Stimulated activated CD8-positive, alpha-beta memory T cell treated with anti-CD3 and anti-CD28 coated beads, Interleukin-2, amount 100 ng/mL, for 1 hour (primary cell): ENCODE measurements at places on chromosomes 16 and 17.

- no peak for DNase-seq
These were observed 88.6 kb downstream of the USP31 start for GRCh38 chr16:23060458-23061320.

DNA sequence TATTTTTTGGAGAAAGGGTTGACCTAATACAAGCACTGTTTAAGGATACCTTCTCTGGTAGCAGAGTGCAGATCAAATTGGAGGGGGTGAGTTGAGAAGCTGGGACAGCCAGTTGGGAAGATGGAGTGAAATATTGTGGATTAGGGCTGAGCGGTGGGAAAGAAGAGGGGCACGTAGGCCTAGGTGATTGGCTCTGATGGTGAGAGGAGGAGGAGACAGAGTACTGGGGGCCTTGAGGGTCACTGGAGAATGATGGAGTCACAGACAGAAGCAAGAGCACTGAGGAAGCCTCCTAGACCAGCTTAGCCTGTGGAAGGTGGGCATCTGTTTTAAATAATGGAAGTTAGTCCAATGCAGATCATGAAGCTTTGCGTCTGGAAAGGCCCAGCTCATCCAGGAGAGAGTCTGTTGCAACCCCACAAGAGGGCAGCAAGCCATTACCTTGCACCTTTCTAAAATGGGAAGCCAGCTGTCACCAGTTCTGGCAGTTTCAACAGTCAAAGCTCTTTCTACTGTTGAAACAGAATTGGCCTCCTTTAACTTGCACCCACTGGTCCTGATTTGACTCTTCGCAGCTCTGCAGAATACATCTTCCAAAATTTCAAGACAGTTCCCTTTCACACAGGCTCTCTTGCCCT is 11.8 kb downstream of the SLC9A5 start:
- DNase-seq, result no peak

DNA sequence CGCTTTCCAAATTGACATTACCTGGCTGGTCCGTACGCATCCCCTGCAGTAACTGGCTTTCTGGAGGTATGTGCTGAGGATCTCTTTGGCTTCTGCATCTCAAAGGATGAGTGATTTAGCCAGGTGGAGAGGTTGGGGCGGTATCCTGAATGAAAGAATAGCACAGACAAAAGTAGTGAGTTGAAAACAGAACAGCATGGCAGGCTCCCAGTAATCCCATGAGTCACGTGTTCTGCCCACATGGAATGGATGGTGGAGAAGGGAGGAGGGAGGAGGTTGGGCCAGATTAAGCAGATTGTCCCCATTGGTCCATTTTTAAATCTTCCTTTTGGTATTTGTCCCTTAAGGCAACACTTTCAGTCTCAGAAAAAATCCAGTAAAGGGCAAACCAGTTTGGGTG is 176.0 kb downstream of the WWOX start:
- no peak for DNase-seq

DNA sequence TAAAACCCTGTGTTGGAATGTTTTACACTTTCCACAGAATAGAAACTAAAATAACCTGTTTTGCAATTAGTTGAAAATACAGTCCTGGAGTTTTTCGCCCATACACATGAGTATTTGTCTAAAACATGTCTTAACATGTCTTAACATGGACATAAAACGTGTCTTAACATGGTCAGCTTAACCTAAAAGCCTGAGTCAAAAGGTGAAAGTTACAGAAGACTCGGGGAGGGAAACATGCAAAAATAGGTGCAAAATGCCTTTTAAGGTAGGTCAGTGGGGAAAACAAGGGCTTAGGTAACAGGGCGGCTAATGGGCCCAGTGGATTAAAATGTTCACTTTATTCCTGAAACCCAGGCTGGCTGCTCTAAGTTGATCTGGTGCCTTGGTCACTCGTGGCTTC is 56.1 kb upstream of the RBL2 start:
- DNase-seq, result no peak

- no peak for DNase-seq
These were observed 7.9 kb upstream of the UBE2I start for GRCh38 chr16:1301562-1301961.

- no peak for DNase-seq
These were observed 60.7 kb downstream of the PCTP start for GRCh38 chr17:55811536-55811935.

DNA sequence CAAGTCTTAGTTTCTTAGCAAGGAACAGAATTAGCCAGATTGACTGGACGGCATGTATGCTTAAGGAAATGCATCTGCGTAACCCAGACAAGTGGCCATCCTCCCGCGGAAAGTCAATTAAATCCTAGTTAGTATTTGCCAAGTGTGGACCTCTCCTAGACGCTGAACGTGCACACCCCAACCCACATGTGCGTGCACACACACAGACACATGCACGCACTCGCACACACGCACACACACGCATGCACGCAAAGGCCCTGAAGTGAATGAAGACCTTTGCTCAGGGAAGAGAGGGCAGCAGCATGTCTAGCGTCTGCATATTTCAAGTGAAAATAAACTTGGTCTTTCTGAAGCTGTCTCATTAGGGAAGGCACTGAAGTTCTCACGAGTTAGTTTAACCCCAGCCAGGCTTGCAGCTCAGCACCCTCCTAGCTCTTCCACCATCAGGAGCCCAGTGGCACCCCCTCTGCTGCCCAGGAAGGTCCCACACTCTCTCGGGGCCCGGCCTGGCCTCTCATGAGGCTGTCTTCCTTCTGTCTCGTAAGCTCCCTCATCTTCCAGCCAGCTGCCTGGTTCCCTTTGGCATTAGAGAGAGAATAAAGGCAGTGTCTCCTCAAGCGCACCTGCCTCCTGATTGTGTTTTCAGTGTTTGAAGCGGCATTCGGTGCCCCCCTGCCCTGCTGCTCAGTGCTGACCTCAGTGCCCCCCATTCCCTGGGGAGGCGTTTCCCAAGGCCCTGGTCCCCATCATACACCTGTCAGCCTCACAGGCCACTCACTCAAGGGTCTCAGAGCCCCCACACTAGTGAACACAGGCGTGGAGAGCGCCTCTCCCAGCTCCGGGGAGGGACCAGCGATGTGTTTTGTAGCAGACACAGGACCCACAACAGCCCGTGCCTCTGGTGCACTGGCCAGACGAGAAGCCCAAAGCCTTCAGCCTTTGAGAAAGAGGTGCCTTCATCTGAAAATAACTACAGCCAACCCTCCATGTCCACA is 52.2 kb upstream of the CHMP6 start:
- DNase-seq, result no peak

DNA sequence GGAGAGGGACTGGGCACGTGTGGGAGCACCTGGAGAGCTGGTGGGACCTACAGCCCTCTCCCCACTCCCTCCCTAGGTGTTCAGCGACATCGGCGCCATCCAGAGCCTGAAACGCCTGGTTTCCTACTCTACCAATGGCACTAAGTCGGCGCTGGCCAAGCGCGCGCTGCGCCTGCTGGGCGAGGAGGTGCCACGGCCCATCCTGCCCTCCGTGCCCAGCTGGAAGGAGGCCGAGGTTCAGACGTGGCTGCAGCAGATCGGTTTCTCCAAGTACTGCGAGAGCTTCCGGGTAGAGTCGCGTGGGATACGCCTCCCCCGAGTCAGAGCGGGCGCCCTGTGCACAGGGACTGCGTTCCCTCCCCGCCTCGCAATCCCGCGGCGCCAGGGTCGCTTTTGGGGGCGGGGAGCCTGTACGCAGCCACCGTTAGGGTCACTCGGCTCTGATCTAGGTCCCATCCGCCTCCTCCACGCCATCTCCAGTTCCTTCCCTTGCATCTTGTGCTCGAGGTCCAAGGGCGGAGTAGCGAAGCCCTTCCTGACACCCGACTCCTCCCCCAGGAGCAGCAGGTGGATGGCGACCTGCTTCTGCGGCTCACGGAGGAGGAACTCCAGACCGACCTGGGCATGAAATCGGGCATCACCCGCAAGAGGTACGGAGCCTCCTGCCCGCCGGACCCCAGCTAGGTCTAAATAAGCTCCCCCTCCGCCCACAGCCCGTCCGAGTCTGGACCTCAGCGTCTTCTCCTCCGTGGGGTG is 13.0 kb downstream of the SARM1 start:
- peak; percentile 25 for DNase-seq

GRCh38 chr16:48558371-48558841 is 51.6 kb downstream of the N4BP1 start:
- DNase-seq, result no peak

DNA sequence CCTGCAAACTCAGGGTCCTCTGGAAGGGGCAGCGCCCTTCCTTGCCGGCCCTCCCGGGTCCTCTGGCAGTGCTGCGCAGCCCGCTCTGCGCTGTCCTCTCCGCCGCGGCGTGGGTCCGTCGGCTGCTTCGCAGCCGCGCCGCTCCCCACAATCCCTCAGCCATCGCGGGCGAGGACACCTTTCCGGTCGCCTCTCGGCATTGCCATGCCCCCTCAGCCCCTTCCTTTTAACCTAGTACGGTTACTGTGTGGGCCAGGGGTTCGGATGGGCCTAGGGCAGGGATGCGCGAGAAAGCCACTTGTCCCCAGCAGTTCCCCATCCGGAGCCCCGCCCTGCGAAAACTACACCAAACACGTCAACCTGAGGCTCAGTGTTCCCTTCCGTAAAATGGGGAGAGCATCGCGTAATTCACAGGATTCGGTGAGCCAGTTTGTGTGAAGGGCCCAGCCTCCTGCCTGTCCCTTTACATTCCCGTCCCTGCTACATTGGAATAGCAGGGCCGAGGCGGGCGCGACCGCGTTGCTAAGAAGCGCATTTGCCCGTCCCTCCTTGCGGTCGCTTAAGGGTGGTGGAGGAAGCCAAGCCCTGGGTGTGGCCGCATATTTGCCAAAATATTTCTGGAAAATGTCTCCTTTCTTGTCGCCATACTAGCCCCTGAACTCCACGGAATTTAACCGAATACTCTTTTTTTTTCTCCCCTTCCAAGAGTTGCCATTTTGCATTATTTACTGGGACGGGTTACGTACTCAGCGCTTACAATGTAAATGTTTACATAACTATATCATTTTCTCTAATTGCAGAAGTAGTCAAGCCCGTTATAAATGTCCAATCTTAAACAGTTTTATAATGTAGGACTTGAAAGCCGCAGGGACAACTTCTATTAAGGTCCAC is 13.2 kb downstream of the COPZ2 start:
- no peak for DNase-seq

GRCh38 chr17:27947005-27947406 is 53.8 kb upstream of the LYRM9 start:
- no peak for DNase-seq

GRCh38 chr16:31713945-31714902 is 159.4 kb upstream of the ZNF267 start:
- no peak for DNase-seq

- no peak for DNase-seq
These were observed 91.2 kb upstream of the CREBBP start for GRCh38 chr16:3971706-3972105.

GRCh38 chr17:44541884-44542581 is 15.3 kb upstream of the FZD2 start:
- DNase-seq, result no peak

- no peak for DNase-seq
These were observed 27.6 kb upstream of the VAT1L start for GRCh38 chr16:77760800-77761199.

DNA sequence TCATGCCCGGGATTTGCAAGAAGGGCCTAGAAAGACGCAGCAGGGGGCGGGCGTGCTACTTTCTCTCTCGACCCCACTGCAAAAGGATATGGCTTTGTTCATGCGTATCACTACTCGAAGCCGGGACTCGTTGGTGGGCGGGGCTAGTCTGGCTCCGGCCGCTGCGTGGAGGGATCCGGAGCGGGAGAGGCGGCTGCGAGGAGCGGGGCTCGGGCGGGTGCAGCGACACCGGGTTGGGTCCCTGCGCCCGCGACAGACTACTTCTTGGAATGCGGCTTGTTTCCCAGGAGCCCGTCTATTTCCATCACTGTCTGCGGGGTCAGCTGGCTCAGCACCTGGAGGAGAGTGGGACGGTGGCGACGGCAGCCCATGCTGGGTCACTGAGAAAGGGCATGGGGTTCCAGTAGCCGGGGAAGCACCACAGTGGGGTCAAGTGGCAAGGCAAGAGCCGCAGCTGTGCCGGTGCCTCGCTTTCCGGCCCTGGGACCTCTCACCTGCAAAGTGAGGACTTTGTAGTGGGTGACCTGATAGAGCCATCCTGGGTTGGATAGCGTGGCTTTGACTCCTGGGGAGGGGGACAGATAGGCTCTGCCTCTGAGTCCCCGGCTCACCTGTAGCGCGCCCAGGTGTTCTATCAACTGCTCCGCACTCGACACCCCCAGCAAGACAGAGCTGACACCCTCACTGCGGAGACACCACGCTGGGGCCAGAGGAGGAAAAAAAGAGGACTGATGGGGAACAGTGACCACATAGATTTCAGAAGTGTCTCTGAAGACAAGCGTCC is 6.6 kb downstream of the KCNAB3 start:
- DNase-seq, result peak; percentile 68

- no peak for DNase-seq
These were observed 205.4 kb upstream of the KCNJ16 start for GRCh38 chr17:69869667-69870066.

- no peak for DNase-seq
These were observed 115.7 kb upstream of the IRX3 start for GRCh38 chr16:54402270-54402669.

- no peak for DNase-seq
These were observed 658 bp downstream of the CACNG4 start for GRCh38 chr17:66964930-66965800.
